ENCODE measurements at places on chromosomes 16 and 17. TPM values are rescaled to one million over a fixed set of nuclear protein-coding genes. Genes with fewer than 3 reads are reported as not detected.

Gene CDH13
- 139 TPM for total RNA-seq

Gene CX3CL1
- total RNA-seq: 23.7 TPM

Gene DPEP2
- 0.42 TPM for total RNA-seq

Gene TBC1D3C
- total RNA-seq: not detected

Gene TTLL6
- not detected for total RNA-seq

Gene RAD51C
- total RNA-seq: 17.1 TPM

Gene NAGS
- total RNA-seq: 0.96 TPM

Gene DLX4
- total RNA-seq: not detected

Gene KRTAP4-1
- not detected for total RNA-seq

Gene HAS3
- total RNA-seq: 0.48 TPM

Gene NPIPB6
- 0.58 TPM for total RNA-seq

Gene KRT24
- total RNA-seq: not detected

Gene CXCL16
- 4.9 TPM for total RNA-seq

Gene HSPB9
- not detected for total RNA-seq

Measured in heart left ventricle (tissue), 16 donors.